ENCODE measurements at places on chromosomes 3 and 15.

- no peak for DNase-seq
Measured at GRCh38 chr15:66704803-66705153, 2.7 kb downstream of the SMAD6 start.

- no peak for DNase-seq
Measured at GRCh38 chr3:43316783-43317460, 30.6 kb downstream of the SNRK start.

DNA sequence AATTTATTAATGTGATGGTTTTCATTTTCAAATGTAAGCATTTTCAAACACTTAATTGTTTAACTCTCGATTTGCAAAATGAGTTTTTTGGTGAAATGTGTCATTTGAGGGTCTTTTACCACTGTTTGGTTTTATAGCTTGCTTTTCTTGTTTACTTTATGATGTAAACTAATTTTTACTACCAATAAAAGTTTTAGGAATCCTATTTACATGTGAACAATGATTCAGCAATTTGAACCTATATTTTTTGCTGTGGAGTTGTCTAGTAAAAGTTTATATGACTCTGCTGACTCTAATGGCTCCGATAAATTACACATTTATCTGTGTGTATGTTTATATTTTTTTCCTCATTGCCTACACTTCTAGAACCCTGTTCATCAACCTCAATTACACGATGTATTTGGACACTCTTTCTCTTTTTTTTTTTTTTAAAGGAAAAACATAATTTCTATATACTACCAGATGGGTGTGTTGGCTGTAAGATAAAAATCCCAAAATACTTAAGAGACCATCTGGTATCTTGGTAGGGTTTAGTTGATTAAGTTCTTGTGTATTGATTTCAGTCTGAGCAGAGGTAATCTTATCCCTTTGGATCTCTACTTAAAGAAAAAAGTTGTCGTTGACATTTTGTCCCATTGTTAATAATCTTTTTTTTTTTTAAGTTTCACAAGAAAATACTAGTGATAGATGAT is 89.5 kb downstream of the PTPRG start:
- DNase-seq, result no peak

- DNase-seq, result no peak
Measured at GRCh38 chr3:53122255-53122932, 7.8 kb downstream of the RFT1 start.

DNA sequence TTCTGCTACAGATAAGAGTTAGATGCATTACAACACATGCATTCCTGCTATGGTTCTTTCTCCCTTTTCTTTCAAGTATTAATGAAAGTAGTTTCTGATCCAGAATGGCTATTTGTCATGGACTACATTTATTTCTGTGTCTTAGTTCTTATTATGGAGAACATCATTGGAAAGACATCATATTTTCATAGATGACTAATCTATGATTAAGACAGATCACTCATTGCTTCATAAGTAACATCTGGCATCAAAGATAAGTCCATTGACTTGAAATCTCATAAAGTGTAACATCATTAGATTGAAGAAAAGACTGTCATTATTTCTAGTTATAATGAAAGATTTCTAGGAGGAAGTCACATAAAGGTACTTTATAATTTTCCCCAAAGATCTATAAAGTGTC is 366.7 kb downstream of the NSUN3 start:
- no peak for DNase-seq

- DNase-seq, result no peak
Measured at GRCh38 chr3:117629505-117629904, 919.9 kb downstream of the TUSC7 start.

GRCh38 chr15:33124279-33124678 is 70.2 kb downstream of the FMN1 start:
- DNase-seq, result no peak

DNA sequence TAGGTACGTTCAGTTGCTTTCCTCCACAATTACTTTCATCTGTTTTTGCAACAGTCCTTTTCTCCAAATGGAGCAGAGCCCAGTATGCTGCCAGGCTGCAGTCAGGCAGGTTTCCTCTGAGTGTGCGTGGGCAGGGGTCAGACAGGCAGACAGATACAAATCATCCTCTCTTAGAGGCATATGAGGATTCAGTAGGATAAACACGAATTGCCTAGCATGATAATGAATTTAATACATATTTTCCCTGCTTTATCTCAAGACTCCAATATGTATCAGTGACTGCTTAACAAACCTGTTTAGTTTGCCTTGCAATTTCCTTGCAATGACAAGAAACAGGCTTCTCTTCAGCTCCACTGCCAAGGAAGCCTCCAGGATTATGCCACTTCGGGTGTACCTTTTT is 140.7 kb upstream of the NR2E3 start:
- DNase-seq, result no peak
